ENCODE measurements at places on chromosomes 5 and 9.

DNA sequence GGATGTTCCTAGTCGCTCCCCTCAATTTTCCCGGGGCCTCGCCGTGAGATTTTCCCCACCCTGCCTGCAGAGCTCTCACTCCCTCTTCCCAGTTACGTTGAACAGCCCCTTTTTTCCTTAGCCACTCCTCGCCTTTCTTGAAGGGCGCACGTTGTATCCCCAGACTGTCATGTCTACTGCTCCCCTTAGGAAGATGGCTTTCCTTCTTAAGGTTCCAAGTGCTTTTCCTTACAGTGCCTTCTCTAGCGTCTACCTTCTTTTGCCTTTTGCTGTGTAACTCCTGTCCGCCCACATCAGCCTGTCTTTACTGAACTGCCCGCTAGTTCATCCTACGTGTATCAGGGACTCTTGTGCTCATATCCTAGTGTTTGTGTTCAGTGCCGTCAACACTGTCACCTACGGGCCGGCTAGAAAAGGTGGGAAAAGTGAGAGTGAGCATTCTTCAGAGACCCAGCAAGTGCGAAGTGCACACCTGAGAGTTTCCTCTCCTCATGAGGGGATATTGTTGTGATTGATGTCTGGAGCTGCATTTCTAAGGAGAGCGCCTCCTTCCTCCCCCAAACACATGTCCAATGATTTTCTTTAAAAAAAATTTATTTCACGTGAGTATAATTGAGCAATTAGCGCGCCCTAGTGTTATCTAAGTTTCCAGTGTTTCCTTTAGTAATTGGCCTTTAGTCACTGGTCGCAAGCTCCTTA, 764 bp downstream of the CAMLG start:
- peak; percentile 15 for DNase-seq

- DNase-seq, result no peak
These were observed 502 bp downstream of the NSD1 start for GRCh38 chr5:177133853-177134696.

DNA sequence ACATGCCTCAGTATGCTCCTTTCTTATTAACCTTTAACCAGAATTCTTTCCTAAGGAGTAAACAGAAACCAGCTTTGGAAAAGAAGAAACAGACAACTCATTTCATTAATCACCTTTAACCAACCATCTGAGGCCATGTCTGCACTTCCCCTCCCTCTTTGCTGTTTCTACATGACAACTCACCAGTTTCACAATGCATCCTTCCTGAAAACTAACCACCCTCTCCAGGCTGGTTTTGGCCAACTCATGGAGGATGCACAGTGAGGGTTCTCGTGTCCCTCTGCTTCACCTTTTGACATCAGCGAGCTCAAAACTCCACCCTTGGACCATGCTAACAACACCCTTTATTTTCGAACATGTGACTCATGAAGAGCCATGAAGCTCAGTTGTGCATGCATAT, 244.1 kb downstream of the ELAVL2 start:
- DNase-seq, result no peak

GRCh38 chr9:15837079-15837679, 284.3 kb downstream of the CCDC171 start:
- peak; percentile 33 for DNase-seq

GRCh38 chr9:84953252-84953773, 283.8 kb downstream of the NTRK2 start:
- no peak for DNase-seq

DNA sequence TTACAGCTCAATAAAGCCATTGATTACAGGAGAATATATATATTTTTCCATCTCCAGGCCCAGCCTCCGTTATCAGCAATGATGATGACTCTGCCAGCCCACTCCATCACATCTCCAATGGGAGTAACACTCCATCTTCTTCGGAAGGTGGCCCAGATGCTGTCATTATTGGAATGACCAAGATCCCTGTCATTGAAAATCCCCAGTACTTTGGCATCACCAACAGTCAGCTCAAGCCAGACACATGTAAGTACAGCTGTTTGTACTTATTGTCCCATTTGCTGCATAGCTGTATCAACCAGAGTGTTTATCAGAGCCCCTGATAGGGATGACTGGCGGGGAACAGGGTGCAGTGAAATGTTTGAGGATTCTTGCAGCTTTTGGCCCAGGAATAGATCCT, 197.7 kb downstream of the NTRK2 start:
- no peak for DNase-seq

Data from NCI-H2029 treated with DMSO at 0.1 percent for 48 hours (cell line).